ENCODE measurements at places on chromosomes 2 and 18. TPM values are rescaled to one million over a fixed set of nuclear protein-coding genes. Genes with fewer than 3 reads are reported as not detected.

DNA sequence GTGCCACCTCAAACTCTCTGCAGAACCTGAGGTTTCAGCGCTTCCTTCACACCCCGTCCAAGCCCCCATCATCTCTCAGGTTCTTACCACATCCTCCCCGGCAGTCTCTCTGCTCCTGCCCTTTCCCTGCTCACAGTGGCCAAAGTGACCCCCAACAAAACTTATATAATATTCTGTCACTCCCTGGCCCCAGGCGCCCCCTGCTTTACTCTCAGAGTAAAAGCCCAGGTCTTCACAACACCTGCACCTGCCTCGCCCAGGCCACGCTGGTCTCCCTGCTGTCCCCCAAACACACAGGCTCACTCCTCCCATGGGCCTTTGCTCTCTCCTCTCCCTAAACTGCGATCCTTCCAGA, 6.4 kb downstream of the ITGB1BP1 start:
- no peak for DNase-seq

DNA sequence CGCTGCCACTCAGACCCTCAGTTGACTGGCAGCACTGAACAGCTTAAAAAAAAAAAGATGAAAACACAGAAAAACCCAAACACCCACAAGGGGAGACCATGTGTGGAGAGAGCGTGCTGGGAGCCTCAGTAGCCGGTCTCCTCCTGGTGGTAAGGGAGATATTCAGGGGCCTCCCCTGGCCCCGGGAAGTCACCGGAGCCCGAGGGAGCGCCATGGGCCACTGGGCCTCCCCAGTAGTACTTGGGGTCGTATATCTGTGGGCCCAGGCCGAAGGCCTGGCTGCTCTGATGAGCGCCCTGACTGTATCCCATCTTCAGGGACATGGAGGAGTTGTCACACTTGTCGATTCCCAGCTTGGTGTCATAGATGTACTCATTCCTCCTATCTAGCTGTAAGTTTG, 145.7 kb upstream of the TEKT4 start:
- no peak for DNase-seq

- DNase-seq = no peak
Observed at GRCh38 chr2:28588292-28588670, 92.4 kb downstream of the PLB1 start.

DNA sequence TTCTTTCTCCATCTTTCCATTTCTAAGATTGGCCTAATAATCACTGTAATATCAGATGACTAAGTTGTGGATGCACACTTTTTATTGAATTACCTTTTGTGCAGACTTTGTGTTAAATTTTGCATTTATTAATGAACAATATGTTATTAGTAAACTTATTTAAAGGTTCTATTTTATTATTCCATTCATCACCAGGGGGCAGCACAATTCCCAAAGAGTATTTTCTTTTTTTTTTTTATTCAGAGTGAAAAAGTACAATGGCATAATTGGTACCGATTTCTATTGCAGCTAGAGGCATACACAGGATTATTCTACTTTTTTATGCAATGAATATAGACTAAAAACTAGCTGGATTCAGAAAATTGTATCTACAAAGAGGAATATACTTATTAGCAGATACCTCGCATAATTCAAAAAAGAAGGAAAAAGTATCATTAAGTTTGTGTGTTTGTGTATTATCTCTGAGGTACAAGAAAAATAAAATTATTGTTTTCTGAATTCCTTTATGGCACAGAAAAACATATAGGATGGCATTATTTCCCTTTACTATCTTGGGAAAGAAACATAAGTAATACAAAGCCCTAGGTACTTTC, 390.6 kb downstream of the ERBB4 start:
- DNase-seq = peak; percentile 47

DNA sequence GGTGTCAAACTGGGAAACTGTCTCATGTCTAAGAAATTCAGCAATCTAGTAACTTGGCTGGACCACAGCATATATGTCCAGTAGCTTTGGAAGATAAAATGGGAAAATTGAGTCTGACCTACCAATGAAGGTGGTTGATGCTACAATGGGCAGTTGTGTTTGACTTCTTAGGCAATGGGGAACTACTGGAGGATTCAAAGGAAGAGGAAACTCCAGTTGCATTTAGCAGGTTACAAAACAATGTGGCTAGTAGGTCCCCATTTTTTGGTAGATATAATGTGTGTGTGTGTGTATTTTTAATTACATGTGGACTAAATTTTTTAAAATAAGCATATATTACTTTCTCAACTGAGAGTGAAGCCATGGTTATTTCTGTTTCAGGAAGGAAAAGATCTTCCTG, 427.7 kb downstream of the NBAS start:
- no peak for DNase-seq

GRCh38 chr2:148658807-148659722, 14.5 kb downstream of the EPC2 start:
- DNase-seq = no peak

- DNase-seq = no peak
Observed at GRCh38 chr18:72846736-72847533, 20.9 kb downstream of the NETO1 start.

- DNase-seq = no peak
Observed at GRCh38 chr2:200406379-200406778, 99.9 kb downstream of the SPATS2L start.

Gene TMEM163
- not detected for total RNA-seq

Gene MC4R
- total RNA-seq = not detected

Gene IL1F10
- not detected for total RNA-seq

Gene FOXI3
- not detected for total RNA-seq

Gene GALNT3
- total RNA-seq = 3.1 TPM

Gene TNFAIP6
- total RNA-seq = 51.9 TPM

All from fibroblast of the aortic adventitia (primary cell).